Adrenal gland (tissue), 19 donors: ENCODE measurements at places on chromosomes 7 and 10.
A peak's percentile ranks its signal among the peaks of the same experiment; 100 is the strongest.

DNA sequence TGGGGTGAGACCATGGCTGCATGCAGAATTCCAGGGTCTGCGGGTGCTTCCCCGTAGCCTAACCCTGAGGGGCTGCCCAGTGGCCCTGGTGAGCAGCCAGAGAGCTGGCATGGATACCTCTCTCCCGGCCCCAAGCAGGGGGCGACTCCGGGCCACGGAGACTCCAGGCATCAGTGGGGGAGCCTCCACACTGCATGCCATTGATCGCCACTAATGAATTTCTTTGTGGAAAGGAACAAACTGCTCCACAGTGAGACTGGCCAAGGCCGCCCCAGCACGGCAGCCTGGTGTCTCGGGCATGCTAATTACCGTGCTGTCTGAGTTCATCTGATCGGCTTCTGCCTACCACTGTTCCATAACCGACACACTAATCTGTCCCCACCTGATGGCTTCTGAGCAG, 184.4 kb downstream of the GRID1 start:
- no peak for DNase-seq

- DNase-seq = peak; percentile 82
Observed at GRCh38 chr10:60964257-60965235, 20.6 kb upstream of the RHOBTB1 start.

DNA sequence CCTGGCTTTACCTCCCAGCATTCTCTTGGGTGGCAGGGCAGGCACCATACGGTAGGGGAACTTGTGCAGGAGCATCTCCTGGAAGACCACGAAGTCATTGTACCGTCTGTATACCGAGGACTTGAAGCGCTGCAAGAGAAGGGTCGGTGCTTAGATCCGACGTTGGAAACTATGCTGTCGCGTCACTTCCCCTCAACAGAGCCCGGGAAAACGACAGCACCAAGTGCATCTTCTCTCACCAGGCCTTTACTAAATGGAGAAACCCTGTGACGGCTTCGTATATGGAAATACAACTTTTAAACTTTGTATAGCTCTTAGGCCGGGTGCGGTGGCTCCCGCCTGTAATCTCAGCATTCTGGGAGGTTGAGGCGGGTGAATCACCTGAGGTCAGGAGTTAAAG, 33.1 kb downstream of the NUDT1 start:
- DNase-seq = no peak

DNA sequence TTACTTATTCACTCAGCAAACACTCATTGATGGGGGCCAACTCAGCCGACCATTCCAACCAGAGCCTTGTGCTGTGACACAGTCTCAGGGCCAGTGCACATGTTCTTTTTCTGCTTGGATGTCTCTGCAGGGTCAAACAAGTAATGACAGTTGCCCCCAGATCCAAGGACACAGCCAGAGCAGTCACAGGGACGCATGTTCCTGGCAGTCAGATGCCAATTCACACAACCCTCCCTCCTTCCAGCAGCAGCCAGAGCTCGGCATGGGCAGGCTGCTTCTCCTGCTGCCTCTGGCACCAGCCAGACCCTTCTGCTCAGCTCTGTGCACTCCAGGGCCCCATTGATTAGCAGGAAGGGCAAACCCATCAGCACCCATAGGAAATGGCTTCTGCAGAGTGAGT, 20.3 kb downstream of the DRGX start:
- DNase-seq = no peak

DNA sequence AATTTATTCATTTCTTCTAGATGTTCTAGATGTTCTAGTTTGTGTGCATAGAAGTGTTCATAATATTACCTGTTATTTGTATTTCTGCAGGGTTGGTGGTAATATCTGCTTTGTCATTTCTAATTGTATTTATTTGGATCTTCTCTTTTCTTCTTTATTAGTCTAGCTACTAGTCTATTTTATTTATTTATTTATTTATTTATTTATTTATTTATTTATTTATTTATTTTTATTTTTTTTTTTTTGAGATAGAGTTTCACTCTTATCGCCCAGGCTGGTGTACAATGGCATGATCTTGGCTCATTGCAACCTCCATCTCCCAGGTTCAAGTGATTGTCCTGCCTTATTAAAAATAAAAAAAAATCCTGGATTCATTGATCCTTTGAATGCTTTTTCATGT, 114.8 kb upstream of the THSD7A start:
- DNase-seq = no peak
